ENCODE measurements at places on chromosomes 2 and 18.

- DNase-seq, result no peak
These were observed 216.2 kb downstream of the GBX2 start for GRCh38 chr2:235951982-235952381.

GRCh38 chr18:9914334-9914583, 443 bp downstream of the VAPA start:
- DNase-seq, result no peak

GRCh38 chr2:47218066-47218581, 63.0 kb upstream of the STPG4 start:
- DNase-seq, result no peak

DNA sequence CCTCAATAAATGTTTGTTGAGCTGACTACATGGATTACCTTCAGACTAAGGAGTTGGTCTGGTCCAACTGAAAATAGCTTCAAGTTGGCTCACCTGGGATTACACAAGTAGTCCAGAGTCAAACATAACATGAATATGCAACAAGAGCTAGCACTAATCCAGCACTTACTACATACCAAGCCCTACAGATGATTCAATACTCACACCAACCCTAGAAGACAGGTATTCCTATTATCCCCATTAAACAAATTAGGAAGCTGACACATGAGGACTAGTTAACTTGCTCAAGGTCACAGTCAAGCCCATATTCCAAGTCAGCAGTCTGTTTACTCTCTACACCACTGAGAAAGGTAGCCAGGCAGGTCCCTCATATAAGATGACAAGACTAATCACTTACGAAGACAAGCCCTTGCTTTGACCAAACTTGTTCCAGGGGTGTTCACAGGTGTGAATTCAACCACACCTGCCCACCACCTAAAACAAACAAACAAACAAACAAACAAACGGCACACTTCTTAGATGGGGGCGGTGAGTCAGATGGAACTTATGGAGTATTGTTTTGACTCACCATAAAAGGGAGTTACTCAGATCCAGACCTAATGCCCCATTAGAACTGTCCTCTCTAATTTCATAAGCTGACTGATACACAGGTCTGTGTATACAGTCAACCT, 29.1 kb downstream of the TMEM131 start:
- DNase-seq, result no peak

DNA sequence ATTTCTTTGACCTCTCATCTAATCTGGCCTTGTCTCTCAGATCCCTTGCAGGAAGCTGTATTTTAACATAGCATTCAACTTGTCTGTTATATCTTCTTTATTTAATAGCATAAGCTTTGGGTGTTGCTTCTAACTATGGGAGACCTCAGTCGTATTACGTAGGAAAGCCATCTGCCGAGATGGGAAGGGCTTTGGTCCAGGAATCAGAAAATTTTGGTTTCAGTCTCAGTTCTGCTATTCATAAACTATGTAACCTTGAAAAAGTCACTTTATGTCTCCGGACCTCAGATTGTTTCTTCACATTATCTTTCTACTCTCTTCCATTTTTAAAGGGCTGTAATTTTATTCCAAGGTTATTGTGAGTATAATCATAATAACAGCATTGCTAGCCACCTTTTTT, 297.7 kb downstream of the SATB2 start:
- no peak for DNase-seq

- DNase-seq, result no peak
These were observed 173.7 kb downstream of the TPGS2 start for GRCh38 chr18:36655074-36655473.

DNA sequence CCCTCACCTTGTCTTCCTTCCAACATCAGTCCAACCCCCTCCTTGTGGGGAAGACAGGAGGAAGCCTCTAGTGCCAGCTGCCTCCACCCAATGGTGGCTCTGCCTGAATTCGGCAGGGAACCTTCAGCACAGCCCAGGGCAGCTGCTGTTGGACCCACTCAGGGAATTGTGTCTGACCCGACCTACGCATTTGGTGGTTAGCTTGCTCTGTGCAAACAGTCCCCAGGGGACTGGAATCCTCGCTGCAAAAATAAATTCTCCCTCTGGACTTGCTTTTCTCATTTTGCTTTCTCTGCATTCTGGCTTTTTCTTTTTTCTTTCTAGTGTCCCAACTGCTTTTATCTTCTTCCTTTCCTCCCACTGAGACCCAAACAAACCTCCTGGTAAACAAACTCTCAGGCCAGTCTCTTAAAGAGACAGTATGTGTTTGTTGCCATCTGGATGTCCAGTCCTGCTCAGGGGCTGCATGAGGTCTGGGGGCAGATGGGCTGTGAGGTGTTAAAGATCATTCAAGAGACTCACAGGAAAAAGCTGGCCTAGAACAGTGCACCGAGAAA, 137.7 kb upstream of the HAAO start:
- peak; percentile 63 for DNase-seq

All from hematopoietic multipotent progenitor cell treated with erythropoietin and hydrocortisone succinate and interleukin-3 and kit ligand, for 6 days (in vitro differentiated cells).